D721Med (cell line): ENCODE measurements at places on chromosomes 12 and 14.

DNA sequence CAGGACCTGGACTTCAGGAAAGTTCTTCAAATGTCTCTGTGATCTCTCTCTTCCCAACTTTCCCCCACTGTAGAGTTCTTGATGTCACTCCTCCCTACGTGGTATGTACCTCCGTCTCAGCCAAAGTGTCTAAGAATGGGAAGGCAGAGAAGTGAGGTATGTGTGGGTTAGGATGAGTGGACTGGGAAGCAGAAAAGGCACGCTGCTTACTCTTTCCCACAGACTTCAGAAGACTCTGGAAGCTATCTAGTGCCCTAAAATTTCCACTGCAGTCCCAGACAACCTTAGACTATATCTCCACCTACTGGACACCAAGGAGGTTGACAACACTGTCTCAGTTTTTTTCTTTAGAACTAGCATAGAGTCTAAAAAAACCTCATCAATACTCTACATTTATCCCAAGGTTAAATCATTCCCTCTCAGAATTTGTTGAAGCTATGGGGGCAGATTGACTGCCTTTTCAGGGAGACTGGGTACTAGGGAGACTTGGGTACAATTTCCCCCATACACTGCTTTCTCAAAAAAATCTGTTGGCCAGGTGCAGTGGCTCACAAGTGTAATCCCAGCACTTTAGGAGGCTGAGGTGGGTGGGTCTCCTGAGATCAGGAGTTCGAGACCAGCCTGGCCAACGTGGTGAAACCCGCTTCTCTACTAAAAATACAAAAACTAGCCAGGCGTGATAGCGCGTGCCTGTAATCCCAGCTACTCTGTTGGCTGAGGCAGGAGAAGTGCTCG is 20.6 kb upstream of the ITGA5 start:
- no peak for DNase-seq

- no peak for DNase-seq
Measured at GRCh38 chr14:36976571-36977023, 195.8 kb downstream of the SLC25A21 start.

DNA sequence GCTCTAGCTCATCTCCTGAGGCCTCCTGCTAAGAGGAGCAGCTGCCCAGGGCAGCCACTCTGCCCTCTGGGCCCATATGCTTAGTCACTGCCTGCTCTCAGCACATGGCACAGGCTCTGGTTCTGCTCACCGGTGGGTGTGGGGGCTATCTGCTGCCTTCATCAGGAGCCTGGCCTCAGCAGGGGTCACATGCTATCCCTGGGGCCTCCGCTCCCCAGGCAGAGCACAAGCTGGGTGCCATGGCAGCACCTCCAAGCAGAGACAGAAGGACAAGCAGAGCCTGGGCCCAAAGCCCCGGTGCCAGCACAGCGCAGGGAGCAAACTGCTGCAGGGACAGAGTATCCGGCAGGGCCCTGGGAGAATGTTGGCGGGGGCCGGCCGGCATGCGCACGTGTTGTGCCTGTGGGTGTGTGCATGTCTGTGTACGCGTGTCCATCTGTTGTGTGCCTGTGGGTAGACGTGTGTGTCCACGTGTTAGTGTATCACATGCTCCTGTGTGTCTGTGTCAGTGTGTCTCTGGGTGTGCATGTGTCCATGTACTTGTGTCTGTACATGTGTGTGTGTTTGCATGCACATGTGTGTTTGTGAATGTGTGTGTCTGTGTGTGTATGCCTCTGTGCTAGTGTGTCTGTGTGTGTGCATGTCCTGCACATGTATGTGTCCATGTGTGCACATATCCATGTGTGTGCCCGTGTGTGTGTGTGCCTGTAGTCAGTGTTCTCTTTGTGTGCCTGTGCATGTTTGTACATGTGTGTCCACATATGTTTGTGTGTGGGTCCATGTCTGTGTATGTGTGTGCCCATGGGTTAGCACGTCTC is 326.9 kb downstream of the TMEM121 start:
- no peak for DNase-seq

DNA sequence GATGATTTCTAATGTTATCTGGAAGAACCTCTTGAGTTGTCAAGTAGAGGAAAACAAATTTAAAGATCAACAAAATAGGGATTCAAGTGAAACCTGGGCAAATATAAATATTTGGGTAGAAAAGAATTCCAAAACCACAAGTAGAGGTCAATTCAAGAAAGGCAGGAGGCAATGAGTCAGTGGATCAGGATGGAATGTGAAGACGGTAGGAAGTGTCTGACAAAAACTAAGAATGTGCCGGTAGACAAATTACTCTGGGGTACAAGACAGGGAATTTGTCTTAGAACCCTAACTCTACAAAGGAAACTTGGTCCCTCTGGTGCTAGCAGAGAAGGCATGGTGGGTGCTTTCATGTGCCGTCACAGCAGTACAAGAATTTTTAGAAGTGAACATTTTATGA is 13.6 kb downstream of the ABCD2 start:
- no peak for DNase-seq

- DNase-seq, result no peak
Measured at GRCh38 chr12:49292729-49293055, 2.3 kb upstream of the PRPH start.
